Activated T-cell treated with anti-CD3 and anti-CD28 coated beads for 24 hours (primary cell): ENCODE measurements at places on chromosomes 5 and 9.

- no peak for DNase-seq
Observed at GRCh38 chr5:137336565-137337120, 162.5 kb downstream of the SPOCK1 start.

DNA sequence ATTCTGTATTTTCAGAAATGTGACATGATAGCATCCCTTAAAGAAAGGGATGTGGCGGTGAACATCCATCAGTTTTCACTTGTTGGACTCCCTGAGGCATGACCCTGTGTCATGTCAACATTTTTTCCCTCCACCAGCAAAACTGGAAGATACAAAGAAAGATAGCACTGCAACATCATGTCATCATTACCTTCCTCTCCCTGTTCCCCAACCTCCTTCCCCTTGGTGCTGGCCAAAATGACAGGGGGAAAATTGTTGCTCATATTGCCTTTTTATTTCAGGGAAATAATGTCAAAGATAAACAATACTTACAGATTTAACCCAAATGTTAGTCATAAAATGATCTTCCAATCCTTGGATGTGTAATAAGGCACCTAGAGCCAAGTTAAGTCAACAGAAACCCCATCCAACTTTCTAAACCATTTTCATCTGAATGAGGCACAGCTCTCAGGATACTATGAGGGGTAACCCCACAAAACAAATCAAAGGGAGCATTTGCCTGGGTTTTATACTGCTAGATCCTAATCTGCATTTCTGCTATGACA is 644.3 kb downstream of the ACTL7B start:
- DNase-seq: no peak

- DNase-seq: no peak
Observed at GRCh38 chr9:13990331-13990730, 323.6 kb downstream of the NFIB start.

DNA sequence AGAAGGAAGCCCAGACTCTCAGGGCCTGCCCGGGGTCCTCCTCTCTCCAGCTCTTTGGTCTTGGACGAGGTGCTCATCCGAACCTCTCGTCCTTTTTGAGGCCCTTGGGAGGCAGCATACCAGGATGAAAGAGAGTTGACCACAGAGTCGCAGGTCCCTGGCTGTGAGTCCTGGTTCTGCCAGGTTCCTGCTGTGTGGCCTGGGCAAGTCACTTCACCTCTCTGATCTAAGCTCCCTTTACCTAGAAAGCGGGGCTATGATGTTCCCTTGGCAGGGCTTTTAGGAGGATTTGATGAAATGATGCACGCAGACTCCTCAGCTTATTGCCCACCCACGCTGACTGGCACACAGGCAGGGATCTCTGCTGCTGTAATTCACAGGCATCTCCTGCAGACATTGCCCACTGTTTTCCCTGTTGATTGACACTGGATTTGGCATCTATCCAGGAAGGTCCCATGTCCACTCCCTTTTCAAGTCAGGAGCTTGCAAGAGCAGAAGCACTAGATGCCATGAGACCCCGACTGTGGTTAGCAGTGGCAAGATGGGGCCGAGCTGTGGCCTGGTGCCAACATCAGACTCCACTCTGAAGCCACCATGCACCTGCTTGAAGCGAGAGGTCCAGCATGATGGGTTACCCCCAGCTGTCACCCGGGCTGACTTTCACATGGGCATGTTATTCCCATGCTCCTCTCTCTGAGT is 71.5 kb downstream of the MACROH2A1 start:
- DNase-seq: no peak

DNA sequence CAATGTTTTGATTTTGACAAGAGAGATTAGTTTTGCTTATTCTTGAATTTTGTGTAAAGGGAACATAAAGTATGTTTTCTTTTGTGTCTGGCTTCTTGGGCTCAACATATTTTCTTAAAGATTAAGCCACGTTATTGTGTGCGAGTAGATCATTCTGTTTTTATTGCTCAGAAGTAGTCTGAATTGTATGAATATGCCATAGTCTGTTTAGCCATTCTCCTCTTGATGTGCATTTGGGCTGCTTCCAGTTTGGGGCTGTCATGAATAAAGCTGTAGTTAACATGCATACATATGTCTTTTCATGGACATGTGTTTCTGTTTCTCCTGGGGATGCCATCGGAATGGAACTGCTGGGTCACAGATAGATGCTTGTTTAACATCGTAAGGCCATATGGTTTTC is 198.9 kb downstream of the FANCC start:
- no peak for DNase-seq

- DNase-seq: no peak
Observed at GRCh38 chr5:18491349-18491748, 857.1 kb downstream of the TAF11L14 start.

GRCh38 chr9:85502815-85503655 is 238.7 kb downstream of the AGTPBP1 start:
- DNase-seq: no peak

DNA sequence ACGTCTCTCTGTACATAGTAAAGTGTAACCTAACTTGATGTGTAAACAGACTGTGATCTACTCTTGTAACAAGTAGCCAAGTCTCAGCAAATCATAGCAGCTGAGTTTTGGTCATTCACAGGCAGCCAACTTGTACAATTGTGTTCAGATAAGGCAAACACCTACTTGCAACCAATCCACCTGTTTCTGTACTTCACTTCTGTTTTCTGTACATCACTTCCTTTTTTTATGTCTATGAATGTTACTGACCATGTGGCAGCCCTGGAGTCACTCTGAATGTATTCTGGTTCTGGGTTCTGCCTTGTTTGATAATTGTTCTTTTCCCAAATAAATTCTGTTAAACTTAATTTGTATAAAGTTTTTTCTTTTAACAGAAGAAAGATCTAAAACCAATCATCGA is 26.0 kb downstream of the RLN2 start:
- no peak for DNase-seq

DNA sequence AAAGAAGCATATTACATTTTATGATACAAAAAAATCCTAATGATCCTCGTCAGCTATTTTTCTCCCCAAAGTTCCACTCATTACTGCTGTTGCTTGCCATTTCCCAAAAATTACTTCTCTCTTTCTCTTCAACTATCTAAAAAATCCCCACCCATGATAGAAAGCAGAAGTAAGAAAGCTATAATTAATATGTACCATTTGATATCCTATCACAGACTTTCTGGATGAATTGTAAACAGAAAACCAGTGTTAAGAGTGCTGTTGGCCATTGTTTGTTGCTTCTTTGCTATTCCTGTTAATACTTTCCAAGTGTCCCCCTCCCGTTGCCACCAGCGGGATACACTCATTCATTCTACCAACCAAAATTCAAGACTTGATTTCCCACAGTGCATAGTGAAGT is 136.3 kb upstream of the SMARCA2 start:
- DNase-seq: no peak

DNA sequence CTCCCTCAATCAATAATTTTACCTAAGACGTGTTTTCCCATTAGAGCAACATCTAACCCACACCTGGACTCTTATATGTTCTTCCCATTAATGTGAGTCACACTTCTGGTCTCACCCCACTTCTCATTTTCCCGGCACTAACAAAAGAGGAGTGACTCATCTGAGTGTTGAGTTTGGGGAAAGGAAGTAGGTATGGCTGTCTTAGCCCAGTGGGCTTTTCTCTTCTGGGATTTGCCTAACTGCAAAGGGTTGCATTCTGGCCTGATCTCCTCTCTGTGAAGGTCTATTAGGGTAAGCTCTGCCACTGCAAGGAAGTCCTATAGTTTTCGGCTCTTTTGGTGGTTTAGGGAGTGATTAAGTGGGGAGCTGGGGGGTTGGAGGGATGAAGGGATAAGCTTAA is 195.6 kb downstream of the KIAA0825 start:
- DNase-seq: no peak

DNA sequence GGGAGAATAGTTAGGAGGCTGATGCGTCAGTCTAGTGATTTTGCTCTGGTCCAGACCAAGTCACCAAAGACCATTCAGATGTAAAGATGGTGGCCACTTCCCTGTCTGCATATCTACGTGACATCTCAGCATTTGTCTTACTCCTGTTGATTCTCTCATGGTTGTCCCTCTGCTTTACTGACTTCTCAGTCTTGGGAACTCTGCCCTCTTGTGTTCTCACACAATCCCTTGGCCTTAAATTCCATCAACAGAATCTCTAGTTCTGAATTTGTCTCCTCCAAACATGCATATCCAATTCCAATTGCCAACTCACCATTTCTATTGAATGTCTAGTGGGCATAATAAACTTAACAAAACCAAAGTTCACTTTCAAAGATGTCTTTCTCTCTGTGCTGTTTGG is 147.8 kb downstream of the SLC24A2 start:
- no peak for DNase-seq

- no peak for DNase-seq
Observed at GRCh38 chr5:156913719-156914370, 49.2 kb downstream of the TIMD4 start.
